ENCODE measurements at places on chromosomes 3 and 15.

DNA sequence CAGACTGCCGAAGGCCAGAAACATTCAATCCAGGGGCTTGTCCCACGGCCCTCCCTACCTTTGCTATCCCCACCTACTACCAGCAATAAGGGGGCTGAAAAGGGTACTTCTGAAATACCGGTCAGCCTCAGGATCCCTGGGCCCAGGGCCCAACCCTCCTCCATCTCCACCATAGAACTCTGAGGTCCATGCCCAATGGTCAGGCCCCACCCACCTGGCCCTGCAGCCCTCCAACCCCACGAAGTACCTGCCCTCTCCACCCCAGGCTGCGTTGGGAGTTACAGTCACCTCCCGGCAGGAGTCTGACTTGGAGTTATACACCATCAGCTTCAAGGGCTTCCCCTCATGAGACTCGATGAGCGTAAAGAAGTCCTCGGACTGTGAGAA is 6.9 kb downstream of the GORASP1 start:
- no peak for DNase-seq

DNA sequence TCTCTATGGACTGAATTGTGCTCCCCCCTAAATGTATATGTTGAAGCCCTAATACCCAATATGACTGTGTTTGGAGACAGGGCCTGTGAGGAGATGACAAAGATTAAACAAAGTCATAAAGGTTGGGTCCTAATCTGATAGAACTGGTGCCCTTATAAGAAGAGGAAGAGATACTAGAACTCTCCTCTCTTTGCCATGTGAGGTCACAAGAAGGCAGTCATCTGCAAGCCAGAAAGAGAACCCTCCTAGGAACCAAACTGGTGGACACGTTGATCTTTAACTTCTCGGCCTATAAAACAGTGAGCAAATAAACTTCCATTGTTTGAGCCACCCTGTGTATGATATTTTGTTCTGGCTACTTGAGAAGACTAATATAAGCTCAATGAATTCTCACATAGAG is 31.6 kb upstream of the ENTPD3 start:
- no peak for DNase-seq

DNA sequence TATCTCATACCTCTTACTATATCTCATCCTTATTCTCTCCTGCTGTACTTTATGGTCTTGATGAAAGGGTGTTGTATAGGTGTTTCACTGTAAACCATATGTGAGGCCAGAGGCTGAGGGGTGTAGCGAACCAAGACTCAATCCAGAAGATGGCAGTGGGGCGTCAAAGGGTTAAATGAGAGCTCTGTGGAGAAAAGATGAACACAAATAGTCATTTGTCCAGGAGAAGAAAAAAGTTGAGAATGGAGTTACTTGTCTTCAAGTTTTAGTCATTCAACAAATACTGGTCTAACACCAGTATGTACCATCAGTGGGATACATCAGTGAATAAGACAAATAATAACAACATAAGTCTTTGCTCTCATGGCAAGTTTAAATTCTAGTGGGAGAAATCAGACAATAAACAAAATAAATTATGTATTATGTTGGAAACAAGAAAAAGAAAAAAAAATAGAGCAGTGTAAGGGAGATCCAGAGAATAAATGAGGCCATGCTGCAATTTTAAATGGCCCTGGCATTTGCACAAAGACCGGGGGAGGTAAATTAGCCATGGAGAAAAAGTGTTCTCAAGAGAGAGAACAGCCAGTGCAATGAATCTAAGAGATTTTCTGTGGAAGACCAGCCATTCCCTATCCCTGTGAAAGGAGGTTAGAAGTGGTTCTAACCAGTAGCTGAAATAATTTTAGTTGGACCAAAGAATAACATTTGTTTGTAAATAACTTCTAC is 77.0 kb upstream of the UMPS start:
- DNase-seq = no peak

DNA sequence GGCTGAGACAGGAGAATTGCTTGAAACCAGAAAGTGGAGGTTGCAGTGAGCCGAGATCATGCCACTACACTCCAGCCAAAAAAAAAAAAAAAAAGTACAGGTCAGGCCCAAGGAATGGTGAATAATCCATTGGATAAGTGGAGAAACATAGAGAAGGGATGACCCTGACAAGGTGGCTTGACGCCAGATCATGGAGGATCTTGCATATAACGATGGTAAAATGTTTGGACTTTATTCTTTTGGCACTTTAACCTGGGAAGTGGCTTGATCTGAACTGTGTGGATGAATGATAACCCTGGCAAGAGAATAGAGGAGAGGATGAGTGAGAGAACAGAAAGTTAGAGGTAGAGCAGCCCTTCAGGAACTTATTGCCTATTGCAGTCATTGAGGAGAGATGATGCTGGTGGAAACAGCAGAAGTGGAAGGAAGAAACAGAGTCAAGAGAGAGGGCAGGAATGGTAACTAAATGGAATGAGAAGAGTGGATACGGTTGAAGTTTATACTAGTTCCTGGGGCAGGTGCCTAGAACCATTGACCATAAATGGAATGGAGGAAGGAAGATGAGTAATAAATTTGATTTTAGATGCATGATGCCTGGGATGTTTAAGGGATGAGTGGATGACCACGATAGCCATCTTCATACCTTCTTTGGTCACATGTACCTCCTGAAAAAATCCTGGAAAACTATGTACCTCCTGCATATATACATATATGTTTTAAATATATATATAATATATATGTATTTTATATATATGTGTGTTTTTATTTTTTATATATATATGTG is 57.8 kb downstream of the BLM start:
- DNase-seq = no peak

- no peak for DNase-seq
Measured at GRCh38 chr15:37134699-37135131, 34.4 kb upstream of the MEIS2 start.

DNA sequence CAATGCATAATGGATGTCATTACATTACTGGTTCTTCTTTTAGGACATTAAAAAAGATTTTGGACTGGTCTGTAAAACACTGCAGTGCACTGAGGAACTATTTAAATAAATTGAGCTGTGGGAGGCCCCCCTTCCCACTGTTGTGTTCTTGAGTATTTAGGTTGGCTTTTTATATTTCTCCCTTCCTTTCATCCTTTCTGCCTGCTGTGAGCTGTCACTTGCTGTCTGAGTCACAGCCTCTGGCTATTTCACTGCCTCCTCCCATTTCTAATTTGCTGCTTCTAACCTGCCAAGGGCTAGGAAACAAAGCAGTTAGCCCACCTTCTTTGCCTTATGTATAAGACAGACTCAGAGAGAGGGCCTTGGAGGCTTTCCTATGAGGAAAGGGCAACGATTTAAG is 89.0 kb upstream of the FNDC3B start:
- DNase-seq = no peak

DNA sequence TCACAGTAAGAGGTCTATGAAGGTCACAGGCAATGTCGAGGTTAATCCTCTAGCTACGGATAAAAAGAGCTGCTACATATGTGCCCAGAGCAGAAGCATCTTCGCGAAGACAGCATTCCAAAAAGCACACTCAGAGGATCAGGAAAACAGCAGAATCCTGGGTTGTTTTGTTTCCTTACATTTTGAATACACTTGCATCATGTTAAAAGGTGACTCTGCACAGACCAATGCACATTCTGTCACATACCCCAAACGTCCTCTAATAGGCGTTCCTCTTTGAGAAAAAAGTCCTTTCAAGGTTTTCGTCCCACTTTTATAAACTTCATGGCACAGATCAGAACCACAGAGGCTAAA is 52.7 kb downstream of the VGLL4 start:
- no peak for DNase-seq

DNA sequence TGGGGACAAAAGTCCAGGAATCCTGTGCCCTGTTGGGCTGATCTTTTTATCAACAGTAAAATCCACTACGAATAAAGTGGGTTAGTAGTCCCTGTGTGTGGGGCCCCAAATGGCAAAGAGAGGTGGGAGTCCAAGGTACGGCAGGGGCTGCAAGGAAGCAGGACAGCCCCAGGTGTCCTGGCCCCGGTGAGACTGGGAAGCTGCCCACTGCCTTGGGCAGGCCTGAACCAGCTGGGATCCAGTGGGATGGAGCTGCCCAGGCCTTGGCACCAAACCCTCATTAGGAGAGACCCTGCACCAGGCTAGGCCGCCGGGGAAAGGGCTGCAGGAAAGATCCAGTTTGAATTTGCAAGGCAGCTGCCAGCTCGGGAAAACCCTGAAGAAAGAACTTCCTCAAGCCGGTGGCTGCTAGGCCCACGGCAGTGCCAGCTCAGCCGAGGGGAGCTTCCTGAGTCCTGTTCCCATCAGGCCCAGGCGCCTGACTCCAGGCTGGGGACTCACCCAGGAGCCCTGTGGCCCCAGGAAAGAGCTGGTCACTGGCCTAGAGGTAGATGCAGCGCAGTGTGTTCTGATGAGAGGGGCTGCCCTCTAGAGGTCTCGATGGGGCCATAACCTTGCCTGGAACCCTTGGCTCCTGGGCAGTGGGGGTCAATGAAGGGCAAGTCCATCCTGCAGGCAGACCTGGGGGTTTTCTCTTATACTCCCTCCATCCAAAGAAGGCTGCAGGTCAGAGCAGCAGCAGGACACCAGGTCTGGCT is 14.4 kb upstream of the GNAI2 start:
- no peak for DNase-seq

GRCh38 chr3:20182206-20182605 is 3.8 kb downstream of the SGO1 start:
- DNase-seq = no peak

DNA sequence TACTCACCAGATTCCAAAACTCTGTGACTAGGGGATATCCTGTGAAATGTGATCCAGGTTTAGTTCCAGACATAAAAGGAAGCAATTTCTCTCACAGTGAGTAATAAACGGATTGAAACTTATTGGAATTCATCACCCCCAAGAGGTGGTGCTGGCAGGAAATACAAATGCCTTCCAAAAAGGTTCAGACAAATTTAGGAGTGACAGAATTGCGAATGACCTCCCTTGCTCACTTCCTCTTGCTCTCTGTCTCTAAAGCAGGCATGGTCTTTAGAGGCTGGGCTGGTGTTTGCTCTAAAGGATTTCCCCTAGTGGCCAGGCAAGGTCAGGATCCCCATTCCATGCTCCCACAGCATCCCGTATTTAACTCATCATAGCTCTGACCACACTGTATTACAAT is 449.4 kb upstream of the PPP2R3A start:
- no peak for DNase-seq

- no peak for DNase-seq
Measured at GRCh38 chr15:43899928-43900327, 73.1 kb downstream of the WDR76 start.

GRCh38 chr3:101690972-101691371 is 4.5 kb upstream of the RPL24 start:
- no peak for DNase-seq

DNA sequence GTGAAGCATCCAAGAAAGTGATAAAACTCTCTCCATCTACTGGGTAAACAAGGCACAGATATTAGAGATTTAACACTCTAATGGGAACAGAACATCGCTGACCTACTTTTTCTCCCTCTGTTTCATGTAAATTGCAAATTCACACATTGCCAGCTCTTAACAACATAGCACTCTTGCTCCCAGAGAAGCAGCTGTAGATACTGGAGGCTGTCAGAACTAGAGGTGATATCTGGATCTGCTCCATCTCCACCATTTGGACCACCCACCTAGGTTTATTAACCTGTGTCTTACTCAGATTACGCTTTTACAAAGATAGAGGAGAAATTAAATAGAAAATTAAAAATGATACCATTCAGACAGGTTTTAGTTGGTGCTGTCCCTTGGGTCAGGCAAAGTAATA is 289.1 kb upstream of the CRBN start:
- no peak for DNase-seq

DNA sequence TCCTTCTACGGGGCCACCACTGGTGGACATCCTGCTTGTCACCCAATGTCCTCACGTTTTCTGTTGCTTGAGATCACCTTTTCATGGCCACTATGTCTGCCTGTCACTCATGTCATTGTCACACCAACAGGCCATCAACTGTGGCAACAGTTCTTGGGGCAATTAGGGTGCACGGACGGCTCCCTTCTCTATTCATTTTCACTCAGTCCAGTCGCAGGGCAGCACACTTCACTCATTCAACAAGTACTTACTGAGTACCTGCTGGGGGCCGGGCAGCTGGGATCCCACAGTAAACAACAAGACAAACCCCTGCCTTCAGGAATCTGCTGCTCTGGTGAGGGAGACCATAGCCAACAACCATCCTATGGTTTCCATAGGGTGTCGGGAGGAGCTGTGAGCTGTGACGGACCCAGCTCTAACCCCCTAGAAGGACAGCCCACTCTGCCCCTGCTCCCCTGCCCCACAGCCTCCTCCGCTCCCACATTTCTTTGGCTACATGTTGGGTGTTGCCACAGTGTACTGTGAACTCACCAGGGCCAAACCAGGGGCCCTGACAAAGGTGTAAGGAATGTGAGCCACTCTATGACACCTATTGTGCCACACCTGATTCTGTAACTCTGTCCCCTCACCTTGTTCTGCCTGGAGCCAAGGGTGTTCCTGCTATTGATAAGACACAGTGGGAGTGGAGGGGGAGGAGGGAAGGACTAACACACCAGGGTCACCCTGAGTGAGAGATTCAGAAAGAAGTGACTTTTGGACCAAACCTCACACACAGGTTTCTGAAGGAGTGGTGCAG is 1.9 kb downstream of the VILL start:
- no peak for DNase-seq

DNA sequence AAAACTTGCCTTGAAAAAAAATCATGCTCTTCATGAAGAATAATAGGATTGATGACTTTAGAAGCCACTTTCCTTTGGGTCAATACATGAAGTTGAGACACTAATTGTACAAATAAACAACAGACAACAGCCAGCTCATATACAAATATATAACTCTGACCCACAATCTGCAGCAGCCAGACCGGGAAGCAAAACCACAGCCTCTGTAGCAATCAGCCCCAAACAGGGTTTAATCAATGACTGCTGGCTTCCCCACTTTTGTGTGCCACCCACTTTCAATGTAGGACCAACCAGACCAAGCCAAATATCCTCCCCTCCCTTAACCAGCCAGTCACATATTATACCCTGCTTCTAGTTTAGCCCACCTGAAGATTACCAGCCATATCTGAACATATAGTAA is 39.0 kb downstream of the IFT57 start:
- no peak for DNase-seq

GRCh38 chr15:31157644-31158069 is 56.1 kb upstream of the TRPM1 start:
- no peak for DNase-seq

GRCh38 chr3:58178528-58179234 is 32.1 kb downstream of the DNASE1L3 start:
- no peak for DNase-seq

DNA sequence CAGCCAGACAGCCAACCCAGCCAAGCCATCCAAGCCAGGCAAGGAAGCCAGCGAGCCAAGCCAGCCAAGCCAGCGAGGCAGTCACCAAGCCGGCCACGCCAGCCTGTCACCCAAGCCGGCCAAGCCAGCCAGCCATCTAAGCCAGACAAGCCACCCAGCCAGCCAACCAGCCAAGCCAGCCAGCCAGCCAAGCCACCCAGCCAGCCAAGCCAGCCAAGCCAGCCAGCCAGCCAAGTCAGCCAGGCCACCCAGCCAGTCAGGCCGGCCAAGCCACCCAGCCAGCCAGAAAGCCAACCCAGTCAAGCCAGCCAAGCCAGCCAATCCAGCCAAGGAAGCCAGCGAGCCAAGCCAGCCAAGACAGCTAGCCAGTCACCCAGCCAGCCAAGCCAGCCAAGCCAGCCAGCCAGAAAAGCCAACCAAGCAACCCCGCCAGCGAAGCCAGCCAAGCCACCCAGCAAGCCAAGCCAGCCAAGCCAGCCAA is 201.2 kb downstream of the GOLGA6L6 start:
- DNase-seq = no peak

- DNase-seq = no peak
Measured at GRCh38 chr15:100718075-100718980, 115.9 kb downstream of the ASB7 start.

All from T-helper 9 cell (primary cell).